ENCODE measurements at places on chromosomes 16 and 17.

- DNase-seq, result no peak
These were observed 1.4 kb downstream of the RAPGEFL1 start for GRCh38 chr17:40178660-40179059.

- no peak for DNase-seq
These were observed 759.7 kb downstream of the CDH11 start for GRCh38 chr16:64362193-64362592.

GRCh38 chr17:9211133-9211765 is 189.9 kb downstream of the NTN1 start:
- no peak for DNase-seq

DNA sequence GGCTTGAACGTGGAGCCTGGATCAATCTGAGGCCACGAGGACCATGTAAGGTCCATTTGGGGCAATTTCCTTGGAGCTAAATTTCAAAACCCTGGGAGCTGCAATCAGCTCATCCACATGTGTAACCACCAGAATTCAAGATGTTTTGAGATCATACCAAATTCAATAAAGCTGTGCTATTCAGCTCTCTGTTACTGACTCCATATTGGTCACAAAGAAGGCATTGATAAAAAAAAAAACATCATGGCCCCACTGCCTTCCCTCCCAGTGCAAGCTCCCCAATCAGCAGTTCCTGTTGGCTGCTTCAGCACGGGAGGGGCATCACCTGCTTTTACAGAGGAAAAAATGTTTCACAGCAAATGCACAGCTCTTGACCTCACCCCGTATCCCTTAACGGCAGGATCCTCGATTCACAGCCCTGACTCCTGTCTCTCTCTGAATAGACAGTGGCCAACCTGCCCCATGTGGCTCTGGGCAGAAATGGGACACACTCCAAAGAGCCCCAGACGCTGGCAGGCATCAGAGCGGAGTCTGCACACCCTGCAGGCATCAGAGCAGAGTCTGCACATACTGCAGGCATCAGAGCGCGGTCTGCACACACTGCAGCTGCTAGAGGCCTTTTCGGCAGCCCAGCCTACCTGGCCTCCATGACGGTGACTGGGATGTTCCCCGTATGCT is 37.1 kb downstream of the FANCA start:
- DNase-seq, result no peak

DNA sequence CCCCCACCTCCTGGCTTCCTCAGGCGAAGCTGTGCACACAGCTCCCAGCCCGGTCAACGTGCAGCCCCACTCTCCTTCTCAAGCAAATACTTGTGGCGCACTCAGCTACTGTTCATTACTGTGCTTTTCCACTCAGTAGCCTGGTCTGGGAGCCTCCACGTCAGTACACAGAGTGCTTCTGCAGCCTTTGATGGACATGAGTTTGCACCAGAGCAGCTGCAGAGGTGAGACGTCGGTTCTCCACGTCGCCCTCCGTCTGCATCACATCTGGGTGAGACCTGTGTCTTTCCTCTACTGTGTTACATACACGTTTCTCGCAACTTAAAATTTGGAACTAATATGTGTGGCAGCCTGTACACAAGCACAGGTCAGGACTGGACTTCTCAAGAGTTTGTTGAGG is 334.3 kb downstream of the C16orf95 start:
- no peak for DNase-seq

DNA sequence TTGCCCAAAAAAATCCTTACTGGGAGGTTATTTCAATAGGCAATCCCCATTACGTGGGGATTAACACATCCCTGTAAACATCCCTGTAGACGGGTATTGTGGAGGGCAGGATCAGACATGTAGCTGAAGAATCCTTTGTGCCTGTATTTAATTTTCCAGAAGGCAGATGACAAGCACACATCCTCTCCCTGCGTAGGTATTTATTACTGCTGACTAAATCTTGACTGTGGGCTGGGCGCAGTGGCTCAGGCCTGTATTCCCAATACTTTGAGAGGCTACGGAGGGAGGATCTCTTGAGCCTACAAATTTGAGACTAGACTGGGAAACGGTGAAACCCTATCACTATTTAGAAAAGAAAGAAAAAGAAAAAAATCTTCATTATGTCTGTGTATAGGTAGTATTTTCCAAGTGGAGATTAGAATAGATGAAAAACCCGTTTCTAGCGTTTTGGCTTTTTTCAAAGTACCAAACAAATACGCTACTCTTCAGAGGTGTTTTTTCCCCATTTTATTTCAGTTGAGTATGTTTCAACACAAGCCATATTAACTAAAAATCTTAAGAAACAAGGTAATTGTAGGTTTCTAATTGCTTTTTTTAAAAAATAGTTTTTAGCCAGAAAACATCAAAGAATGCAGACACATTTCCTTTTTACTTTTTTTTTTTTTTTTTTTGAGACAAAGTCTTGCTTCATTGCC is 1.5 kb upstream of the MARF1 start:
- DNase-seq, result no peak

DNA sequence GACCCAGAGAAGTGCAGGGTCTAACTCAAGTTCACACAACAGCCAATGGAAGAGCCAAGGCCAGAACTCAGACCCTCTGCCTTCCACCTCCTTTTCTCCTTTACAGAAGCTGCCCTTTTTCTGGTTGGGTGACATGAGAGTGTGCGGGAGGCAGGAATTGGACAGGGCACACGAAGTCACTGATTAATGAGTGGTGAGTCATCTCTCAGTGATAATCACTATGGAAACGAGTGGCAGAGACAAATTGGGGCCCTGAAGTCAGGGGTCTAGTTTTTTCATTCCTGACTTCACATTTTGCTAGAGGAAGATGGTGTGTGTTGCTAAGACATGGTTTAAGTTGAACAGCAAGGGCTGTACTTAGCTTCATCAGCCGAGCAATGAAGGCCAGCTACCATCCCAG is 312.7 kb upstream of the CCL2 start:
- DNase-seq, result no peak

DNA sequence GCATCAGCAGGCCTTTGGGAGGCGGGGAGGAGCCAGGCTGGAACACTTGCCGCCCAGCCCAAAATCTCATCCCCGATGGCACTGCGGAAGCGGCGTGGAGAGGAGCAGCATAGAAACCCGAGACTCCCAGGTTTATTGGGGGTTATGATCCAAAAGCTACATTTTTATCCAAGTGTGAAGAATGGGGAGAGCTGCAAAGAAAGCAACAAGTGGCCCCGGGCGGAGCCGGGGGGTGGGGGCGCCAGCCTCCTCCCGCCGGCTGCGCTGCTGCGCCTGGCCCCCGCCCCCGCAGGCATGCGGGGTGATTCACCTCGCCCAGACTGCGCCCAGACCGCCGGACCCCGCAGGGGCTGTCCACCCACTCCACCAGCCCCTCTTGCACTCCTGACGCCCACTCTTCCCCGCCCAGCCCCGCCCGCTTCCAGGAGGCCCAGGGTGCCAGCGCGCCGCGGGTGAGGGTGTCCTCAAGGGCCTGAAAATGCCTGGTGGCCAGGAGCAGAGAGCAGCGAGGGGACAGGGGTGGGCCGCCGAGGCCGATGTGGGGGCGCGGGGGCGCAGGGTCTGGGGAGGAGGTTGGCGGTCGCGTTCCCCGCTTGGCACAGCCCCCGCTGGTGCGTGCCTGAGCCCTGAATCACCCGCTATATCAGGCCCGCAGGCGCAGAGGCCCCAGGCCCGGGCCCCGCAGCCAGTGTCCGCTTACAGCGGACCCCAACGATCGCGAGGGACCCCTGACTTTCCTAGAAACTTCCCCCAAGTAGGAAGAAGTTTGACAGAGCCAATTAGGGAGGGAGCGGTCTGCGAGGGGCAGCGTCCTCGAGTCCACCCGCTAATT is 1.3 kb downstream of the CAVIN1 start:
- DNase-seq, result peak; percentile 56

- no peak for DNase-seq
These were observed 17.6 kb upstream of the TMEM11 start for GRCh38 chr17:21231533-21231932.

- no peak for DNase-seq
These were observed 17.3 kb downstream of the BPTF start for GRCh38 chr17:67842648-67843047.

GRCh38 chr17:45308016-45308365 is 8.8 kb downstream of the MAP3K14 start:
- DNase-seq, result no peak

DNA sequence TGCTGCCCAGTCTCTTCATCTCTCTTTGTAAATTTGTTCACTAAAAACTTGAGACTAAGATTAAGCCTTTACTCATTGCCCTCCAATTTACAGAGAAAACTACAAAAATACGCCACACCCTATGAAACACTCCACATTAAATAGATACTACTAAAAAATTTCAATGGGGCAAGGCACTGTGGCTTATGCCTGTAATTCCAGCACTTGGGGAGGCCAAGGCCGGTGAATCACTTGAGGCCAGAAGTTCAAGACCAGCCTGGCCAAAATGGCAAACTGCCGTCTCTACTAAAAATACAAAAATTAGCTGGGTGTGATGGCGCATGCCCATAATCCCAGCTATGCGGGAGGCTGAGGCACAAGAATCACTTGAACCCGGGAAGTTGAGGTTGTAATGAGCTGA is 3.8 kb downstream of the UBE2O start:
- DNase-seq, result no peak

- no peak for DNase-seq
These were observed 22.2 kb downstream of the SEC14L1 start for GRCh38 chr17:77163001-77163400.
